ENCODE measurements at places on chromosomes 16 and 17.
A peak's percentile ranks its signal among the peaks of the same experiment; 100 is the strongest.

DNA sequence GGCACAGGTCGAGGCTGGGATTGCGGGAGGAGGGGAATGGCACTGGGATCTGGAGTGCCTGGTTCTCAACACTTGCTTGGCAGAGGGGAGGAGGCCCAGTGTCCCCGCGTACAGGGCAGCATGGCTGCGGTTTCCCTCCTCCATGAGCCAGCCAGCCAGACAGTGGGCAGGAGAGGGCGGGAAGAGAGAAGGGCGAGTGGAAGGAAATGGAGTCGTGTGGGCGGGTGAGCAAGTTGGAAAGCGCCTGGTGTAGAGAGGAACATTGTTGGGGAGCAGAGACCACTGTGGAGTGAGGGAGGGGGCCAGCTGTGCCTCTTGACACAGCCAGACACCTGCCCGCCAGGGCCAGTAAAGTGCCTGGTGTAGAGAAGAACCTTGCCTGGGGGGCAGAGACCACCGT is 130.5 kb downstream of the OR1D5 start:
- DNase-seq: no peak

DNA sequence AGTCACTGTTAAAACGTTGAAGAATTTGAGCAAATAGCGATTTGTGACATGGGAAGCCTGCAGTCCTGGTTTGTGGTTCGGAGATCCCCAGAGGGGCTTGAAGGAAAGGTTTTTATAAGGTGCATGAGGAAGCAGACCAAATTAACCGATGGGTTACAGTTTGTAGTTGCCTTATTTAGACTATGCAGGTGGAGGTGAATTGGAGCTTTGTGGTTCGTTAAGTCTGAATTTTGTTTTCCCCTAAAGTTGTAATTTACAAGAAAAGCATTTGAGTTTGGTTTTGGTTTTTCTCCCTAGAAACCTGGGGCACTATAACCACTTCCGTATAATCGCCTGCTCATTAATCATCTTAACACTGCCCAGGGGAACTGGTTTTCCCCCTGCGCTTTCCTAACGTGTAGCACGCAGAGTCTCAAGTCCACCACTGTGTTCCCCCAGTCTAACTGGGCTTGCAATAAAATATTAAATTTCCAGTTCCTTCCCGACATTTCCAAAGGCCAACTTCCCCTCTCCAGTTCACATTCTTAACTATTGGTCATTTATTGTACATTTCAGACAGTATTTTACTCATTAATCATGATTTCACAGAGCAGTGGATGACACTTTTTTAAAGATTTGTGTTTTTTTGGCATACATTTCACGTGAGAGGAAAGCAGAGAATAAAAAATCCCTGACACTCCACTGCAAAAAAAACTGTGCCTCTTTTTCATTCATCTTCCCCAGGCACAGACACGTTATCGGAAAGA is 932 bp downstream of the ZNF267 start:
- peak; percentile 1 for DNase-seq

GRCh38 chr17:10268005-10268404 is 69.6 kb upstream of the GAS7 start:
- no peak for DNase-seq

GRCh38 chr17:77281122-77281903 is 140.5 kb downstream of the SEC14L1 start:
- DNase-seq: peak; percentile 79

GRCh38 chr17:3471599-3471998 is at the start of gene SPATA22:
Gene SPATA22, minus strand, starts transcription at chr17:3471819. Its CDS starts 2,494 bp downstream, at chr17:3469325.
- no peak for DNase-seq

DNA sequence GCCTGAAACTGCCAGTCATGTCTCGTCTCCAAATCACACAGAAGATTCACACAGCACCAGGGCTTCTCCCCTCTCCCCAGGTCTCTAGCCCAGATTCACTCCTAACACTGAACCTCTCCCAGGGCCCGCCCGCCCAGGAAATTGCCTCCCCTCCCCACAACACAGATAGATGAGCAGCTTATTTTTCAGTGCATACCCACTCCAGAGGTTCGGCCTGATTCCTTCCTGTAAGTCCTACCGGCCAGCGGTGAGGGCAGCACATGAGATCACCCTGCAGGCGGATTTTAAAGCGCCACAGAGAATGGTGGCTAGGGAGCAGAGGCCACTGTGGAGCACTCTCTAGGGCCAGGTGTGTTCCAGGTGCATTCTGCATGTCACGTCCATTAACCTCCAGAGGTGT is 301.8 kb downstream of the IRF8 start:
- no peak for DNase-seq

DNA sequence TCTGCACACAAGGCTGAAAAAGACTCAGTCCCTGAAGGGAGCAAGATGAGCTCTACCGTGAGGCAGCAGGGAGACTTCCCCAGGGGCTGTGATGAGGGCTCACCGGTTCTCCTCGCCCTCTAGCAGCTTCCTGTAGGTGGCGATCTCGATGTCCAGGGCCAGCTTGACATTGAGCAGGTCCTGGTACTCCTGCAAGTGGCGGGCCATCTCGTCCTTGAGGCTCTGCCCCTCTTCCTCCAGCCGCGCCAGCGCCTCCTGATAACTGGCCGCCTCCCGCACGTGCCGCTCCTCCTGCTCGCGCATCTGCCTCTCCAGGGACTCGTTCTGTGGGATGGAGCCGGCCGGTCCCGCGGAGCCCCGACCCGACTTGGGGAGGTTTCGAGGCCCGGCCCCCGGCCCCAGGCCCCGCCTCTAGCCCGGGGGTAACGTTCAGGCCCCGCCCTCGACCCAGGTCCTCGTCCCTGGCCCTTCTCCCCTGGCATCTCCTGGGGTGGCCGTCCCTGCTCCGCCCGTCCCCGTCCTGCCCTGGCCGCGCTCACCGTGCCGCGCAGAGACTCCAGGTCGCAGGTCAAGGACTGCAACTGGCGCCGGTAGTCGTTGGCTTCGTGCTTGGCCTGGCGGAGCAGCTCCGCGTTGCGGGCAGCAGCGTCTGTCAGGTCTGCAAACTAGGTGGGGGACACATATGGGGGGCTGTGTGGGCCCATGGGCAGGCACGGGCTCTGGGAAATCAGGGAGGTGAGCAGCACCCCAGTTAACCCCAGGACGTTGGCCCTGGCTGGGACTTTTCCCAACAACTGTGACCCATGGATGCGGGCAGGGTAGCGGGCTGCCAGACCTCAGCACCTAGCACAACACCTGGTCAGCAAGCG is 3.9 kb downstream of the GFAP start:
- DNase-seq: peak; percentile 57

- DNase-seq: peak; percentile 47
Observed at GRCh38 chr16:30131869-30132475, 9.0 kb upstream of the MAPK3 start.

DNA sequence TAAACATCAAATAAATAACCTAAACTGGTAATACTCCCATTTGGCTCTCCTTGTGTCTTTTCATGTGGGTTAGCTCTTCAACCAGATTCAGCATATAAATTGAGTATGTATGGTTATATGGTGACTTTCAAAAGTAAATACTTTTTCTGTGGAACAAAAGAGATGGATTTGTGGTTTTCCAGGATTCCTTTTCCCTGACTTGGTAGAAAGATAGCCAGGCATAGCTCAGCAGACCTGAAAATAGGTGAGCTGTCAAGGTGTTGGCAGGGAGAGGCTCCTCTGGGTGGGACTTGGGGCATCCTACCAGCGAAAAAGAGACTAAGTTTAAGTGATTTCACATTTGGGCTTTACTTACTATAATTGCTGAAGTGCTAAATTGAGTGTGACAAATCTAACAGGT is 80.3 kb downstream of the FTO start:
- DNase-seq: no peak

DNA sequence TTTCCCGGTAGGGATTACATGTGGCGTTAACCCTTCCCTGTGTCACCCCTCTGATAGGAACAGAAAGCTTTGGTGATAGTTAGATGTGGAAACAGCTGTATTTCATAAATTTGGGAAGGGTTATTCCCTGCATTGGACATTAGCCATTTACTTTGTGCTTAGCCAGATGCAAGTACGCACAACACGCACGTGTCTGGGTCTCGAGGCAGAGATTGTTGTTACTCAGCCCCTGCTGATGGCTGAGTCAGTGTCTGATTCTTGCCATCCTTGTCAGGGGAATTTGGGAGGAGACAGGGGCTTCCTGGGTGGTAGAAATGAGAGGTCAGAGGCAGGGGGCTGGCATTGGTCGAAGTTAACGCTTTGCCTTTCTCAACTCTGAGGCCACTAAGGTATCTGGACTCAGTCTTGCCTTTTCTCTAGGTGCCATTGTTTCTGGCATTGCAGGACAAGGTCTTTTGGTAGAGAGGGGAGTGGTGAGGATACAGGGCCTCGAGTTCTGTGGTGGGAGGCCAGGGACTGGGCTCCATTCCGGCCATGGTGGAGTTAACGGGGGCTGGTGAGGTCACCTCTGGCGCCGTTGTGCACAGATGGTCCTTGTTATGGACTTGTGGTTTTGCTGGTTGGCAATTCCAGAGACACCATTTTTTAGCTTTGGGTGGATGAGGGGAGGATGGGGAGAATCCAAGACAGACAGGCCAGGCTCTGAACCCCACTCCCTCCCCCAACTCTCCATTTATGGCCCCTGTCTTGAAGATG is 8.2 kb downstream of the MMP2 start:
- DNase-seq: no peak

DNA sequence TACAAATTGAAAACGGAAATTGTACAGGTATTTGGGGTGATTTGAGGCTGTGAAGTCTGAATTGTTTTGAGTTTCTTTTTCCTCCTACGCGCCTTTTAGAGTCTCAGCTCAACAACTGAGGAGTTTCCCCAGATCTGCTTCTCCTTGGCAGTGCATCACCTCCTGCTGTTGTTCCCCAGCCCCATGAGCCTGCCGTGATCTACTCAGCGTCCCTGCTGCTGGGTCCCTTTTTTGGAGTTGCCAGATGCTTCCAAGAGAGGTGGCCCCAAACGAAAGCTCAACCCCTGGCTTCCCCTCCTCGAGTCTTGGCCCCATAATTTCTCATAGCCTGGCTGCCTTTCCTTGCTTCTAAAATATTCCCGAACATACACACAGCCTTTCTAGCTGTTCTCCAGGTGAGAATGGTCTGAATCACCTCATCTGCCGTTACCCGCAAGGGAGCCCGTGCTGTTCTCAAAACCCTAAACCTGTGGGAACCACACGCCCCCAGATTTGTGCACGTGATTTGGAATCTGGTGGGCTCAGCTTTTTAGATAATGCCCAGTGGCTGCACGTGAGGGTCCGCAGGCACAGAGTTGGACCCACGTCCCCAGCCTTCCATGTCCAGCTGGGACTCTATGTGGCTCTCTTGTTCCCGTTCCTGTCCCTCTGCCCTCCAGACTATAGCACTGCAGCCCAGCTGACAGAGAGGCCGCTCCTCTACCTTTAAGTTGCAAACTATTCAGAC is 179.1 kb upstream of the CHMP6 start:
- no peak for DNase-seq

DNA sequence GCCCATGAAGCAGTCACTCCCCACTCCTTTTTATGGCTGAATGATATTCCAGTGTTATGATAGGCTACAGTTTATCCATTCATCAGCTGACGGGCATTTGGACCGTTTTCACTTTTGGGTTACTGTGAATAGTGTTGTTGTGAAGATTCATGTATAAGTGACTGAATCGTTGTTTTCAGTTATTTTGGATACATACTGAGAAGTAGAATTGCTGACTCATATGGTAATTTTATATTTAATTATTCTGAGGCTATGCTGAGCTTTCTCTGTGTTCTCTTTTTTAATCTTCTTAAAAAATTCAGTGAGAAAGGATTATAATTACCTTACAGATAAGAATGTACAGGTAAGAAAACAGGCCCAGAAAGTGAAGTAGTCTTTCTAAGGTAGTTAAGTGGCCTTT is 117.9 kb upstream of the MPHOSPH6 start:
- DNase-seq: no peak

DNA sequence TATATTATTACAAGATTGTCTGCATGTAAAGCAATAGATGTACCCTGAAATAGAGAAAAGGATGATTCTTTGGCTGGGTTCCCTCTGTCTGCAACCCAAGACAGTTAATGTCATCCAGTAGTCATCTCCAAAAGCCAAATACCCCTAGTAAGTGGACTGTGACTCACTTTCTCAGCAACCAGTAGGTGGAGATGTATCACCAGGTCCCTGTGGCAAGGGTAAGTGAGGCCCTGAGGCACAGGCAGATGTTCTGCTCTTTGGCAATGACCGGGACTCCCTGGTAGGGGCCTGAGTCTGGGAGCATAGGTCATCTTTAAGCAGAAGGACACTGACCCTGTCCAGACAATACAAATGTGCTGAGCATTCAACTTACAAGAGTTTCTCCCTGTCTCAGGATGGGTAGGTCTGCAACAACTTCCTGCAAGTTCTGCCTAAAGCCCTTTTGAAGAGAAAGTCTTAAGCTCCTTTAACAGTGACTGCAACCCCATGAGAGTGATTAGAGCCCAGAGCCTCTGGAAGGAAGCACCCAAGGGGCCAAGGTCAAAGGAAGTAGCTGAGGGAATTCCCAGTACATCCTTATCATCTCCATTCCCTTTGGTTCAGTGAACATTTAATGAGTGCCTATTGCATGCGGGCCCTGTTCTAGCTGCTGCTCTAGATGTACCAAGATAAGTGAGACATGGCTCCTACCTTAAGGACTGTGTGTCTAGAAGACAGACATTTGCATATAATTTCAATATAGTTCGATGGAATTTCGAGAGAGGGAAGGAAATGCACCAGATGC is 31.9 kb downstream of the PMP22 start:
- DNase-seq: no peak

DNA sequence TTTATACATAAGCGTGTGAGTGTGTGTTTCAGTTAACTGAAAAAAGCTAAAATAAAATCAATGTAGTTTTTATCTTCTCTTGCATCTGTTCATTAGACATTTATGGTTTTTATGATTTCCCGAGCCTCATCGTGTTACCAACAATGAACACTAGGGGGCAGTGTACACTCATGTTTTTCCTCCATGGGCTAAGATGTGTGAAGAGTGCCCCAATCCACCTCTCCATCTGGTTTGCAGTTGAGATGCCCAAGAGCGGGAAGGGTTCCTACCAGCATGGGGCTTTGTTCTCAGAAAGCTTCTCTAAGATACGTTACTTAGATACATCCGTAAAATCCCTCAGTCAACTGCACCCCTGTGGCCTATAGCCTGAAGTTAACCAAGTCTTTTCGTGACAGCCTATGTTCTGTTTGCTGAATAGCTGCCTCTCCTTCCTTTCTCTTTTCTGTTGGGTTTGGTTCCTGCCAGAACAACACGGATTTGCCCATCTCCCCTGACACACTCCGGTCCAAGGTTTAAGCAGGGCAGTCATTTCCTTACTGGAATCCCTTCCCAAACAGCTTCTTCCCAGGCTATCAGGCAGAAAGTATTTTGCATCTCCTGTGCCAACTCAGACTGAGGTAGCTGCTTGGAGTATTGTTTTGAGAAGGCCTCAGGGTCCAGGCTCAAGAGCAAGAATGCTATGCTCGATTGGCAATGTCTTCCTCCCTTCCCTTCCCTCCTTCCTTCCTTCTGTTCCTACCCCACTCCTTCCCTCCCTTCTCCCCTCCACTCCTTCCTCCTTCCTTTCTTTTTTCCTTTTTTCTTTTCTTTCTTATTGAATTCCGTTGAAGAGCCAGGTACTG is 12.9 kb upstream of the ELAC2 start:
- peak; percentile 51 for DNase-seq

GRCh38 chr16:29790949-29791844 is 646 bp downstream of the KIF22 start:
- no peak for DNase-seq

- DNase-seq: no peak
Observed at GRCh38 chr16:68062910-68063393, 22.2 kb upstream of the NFATC3 start.

All from NCI-H1436 (cell line).